ENCODE measurements at places on chromosomes 11 and 22.

GRCh38 chr11:113341388-113342165 lies 27.2 kb downstream of the TTC12 start:
- DNase-seq, result no peak

DNA sequence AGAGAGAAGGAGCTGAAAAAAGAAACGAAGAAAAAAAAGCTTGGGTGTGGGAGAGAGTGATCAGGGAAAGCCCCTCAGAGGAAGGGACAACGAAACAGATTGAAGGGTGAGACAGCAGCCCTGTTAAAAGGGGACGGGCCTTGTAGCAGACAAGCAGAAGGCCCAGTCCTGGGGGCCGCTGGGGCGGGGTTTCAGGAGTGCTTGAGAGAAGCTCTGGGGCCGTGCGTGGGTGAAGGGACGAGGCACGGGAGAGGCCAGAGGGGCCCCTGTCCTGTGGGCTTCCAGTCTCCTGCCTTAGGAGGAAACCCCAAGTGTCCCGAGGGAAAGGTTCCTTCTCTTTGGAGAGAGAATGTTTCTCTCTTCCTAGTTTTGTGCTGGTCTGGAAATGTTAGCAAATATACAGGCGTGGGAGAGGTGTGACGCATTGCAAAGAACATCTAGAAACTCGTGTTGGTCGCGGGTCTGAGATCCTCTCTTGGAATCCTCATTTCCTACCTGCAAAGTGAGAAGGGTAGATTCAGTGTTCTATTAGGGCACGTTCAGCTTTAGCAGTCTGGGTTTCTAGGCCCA lies 28.6 kb downstream of the ADAMTS15 start:
- DNase-seq, result no peak

- no peak for DNase-seq
Measured at GRCh38 chr22:31951194-31952093, 7.1 kb downstream of the YWHAH start.

- no peak for DNase-seq
Measured at GRCh38 chr11:95498722-95499425, 267.9 kb upstream of the SESN3 start.

DNA sequence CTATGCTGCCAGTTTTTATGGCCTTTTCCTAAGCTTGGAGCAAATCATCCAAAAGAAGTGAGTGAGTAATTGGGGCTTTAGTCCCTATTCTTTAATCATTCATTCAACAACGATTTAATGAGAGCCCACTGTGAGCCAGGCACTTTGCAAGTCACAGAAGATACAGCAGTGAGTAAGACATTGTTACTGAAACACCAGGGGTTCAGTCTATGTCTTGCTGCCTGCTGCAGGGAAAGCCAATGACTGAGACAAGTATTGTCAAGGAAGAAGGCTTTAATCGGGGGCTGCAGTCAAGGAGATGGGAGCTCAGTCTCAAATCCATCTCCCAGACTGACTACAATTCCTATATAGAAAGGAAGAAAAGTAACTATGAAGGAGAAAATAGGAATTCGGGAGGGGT lies 228.3 kb downstream of the FAM181B start:
- DNase-seq, result no peak

Measured in DMS 273 treated with DMSO at 0.1 percent for 48 hours (cell line).